ENCODE measurements at places on chromosomes 1 and 21.
A peak's percentile ranks its signal among the peaks of the same experiment; 100 is the strongest.

GRCh38 chr1:234047123-234047522 is 142.6 kb downstream of the SLC35F3 start:
- no peak for DNase-seq

GRCh38 chr1:147201276-147201675 is 23.9 kb downstream of the FMO5 start:
- no peak for DNase-seq

DNA sequence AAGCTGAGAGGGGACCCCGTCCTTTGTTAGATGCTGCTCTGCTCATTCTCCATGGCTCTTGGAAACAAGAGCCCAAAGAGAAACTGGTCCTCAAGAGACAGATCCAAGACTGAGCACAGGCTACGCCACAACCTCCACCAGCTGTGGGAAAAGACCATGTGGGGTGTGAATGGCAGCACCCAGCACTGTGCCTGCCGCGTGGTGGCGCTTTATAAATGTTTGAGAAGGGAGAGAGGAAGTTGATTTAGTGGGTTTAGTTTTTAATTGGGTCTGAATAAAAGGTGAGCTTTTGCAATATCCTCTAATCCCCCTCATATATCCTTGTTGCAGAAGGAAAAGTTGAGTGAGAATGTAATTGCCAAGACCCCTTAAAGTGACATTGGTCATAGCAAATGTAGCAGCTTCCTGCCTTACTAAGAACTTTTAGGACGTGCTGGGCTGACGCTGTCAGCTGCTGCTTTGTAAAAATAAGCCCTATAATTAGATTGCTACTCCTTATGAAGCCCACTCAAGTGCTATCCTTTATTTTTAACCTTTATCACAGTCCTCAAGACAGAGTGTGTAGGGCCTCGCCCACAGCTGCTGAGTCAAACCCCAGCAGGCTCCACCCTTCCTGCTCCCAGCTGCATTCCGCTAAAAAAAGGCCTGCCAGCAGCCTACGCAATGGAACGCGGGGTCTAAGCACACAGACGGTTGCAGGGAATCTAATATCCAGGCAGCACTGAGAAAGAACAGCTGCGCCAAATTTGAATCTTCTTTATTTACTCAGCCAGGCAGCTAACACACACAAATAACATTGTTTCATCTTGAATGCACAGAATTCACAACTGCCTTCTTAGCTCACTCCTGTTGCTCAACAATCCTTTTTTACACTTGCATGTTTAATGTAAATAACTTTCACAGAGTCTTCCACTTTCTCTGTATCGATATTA is 47.4 kb upstream of the PRDX6 start:
- DNase-seq = peak; percentile 66

- DNase-seq = no peak
Measured at GRCh38 chr1:19151537-19151936, 58.5 kb downstream of the UBR4 start.

DNA sequence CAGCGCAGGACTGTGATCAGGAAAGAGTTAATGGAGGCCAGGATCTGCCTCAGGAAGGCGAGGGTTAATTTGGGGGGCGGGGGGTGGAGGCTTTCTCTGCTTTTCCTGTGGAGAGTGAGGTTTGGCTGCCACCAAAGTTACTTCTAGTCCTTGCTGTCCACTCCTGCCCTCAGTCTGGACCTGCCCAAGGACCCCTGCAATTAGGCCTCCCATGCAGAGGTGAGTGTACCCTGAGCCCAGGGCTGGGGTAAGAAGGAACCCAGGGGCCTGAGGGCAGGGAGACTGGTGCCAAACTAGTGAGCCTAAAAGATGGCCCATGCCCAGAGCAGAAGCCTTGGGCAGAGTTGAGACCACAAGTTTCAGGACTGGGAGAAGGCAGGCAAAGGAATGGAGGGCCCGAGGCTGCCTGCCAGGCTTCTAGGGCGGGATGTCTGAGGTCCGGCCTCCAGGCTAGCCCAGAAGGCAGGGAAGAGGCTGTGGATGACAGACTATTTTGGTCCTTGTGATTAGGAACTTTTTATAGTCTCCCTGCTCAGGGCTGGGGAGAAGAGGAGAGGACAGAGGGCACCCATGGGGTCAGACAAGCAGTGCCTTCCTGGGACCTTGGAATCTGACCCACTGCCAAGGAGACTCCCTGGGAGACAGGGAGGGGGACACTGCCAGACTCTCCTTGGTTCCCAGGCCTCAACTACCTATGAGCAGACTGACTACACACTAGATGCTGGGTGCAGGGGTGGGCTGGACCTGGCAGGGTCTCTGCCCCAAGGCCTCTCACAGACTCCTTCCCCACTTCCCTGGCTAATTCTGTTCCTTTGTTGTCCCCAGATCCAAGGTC is at the start of gene FAM110D:
Gene FAM110D (plus strand): TSS at position 172 of the 835 bp plus-strand sequence. CDS start 2,213 bp downstream, outside the sequence.
- no peak for DNase-seq

DNA sequence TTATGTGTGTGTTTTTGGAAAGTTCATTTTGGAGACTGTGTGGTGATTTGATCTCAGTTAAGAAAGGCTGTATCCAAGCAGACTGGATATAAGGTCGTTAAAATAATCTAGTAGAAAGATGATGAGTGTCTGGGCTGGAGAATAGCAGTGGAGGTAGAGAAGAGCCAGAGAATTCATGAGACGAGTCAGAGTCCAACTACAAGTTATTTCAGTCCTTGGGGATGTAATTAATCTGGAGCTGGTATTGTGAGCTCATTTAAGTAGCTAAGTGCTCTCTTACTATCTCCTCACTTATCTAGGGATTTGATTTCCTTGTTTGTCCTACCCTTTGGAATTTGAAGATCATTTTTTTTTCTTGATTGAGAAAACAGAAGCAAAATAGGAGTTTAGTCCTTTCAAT is 1219.0 kb upstream of the ADGRL4 start:
- no peak for DNase-seq

GRCh38 chr1:39990428-39990827 is 35.5 kb downstream of the MFSD2A start:
- DNase-seq = no peak

DNA sequence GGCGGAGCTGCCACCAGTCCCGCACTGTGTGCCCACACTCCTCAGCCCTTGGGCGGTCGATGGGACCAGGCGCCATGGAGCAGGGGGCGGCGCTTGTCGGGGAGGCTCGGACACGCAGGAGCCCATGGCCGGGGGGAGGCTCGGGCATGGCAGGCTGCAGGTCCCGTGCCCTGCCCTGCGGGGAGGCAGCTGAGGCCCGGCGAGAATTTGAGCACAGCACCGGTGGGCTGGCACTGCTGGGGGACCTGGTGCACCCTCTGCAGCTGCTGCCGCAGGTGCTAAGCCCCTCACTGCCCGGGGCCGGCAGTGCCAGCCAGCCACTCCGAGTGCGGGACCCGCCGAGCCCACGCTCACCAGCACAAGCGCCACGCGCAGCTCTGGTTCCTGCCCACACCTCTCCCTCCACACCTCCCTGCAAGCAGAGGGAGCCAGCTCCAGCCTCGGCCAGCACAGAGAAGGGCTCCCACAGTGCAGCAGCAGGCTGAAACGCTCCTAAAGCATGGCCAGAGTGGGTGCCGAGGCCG is 267.7 kb downstream of the RYR2 start:
- DNase-seq = no peak

GRCh38 chr1:65850281-65850680 is 57.6 kb downstream of the PDE4B start:
- no peak for DNase-seq

- DNase-seq = no peak
Measured at GRCh38 chr1:221286399-221286798, 407.2 kb downstream of the HLX start.

DNA sequence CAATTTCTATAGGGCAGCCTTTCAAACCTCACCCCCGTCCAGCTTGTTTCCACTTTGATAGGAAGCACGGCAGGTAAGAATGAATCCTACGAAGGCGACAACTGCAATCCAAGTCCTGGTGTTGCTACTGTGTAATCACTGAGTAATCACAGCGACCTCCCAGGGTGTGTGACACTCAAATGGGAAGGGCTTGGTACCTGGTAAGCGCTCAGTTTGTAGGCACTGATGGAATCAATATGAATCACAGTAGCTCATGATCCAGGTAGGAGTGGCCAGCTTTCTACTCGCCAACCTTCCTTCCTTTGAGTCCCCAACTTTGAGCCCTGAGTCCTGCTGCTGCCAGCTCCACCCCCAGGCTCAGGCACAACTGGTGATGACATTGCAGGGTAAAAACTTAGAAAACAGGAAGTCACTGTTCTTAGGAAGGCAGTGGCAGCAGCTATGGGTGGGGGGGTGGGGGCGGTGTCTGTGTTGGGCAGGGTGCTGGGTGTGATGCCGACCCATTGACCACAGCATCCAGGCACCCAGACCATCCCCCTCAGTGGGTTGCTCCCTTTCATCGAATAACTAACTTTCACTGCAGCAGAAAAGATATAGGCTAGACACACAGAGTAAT is 70.7 kb downstream of the CD247 start:
- DNase-seq = no peak

- DNase-seq = no peak
Measured at GRCh38 chr1:91501523-91501851, 836 bp downstream of the CDC7 start.

DNA sequence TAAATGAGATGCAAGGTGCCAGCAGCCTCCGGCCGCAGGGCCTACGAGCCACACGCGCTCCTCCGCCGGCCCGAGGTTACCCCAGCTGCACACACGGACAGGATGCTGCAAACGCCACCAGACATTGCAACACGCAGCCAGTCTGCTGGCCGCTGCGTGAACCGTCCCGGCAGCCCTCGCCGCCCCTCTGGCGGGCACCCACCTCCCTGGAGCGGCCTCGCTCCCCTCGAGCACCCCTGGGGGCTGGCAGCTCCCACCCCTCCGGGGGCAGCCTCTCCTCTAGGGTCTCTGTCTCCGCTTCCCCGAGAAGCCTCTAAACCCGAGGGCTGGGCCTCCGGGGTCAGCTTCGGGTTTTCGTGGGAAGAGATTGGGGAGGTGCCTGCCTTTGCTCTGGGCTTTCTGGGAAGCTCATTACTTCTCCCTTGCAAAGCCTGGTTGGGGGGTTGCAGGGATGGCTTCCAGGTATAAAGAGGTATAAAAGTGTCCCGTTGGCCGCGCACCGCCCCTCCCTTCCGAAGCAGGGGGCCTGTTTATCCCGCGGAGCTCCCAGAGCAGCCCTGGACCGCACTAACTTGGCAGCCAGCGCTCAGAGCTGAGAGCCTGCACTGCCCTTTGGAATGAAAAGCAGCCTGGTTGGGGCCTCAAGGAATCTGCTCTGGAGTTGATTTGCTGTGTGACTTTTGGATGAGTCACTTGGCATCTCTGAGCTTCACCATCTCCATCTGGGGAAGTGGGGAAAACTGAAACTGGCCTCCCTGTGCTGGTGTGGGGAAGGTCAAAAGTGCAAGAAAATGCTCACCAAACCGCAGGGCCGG is 21.8 kb downstream of the DHRS3 start:
- no peak for DNase-seq

DNA sequence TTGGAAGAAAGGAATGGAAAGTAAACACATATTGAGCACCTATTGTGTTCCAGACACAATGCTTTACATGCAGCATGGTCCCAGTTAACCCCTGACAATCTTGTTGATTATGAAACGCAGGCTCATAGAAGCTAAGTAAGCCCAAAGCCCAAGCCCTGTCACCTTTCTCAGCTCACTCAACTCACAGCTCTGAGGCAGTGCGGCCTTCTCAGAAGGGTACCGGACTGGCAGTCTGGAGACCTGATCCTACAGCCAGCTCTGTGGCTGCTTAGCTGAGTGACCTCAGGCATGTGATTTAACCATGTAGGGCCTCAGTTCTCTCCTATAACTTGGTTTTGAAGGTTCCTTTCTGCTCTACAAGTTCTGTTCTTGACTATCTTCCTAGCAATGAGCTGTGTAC is 464 bp upstream of the RNASEL start:
- DNase-seq = no peak

DNA sequence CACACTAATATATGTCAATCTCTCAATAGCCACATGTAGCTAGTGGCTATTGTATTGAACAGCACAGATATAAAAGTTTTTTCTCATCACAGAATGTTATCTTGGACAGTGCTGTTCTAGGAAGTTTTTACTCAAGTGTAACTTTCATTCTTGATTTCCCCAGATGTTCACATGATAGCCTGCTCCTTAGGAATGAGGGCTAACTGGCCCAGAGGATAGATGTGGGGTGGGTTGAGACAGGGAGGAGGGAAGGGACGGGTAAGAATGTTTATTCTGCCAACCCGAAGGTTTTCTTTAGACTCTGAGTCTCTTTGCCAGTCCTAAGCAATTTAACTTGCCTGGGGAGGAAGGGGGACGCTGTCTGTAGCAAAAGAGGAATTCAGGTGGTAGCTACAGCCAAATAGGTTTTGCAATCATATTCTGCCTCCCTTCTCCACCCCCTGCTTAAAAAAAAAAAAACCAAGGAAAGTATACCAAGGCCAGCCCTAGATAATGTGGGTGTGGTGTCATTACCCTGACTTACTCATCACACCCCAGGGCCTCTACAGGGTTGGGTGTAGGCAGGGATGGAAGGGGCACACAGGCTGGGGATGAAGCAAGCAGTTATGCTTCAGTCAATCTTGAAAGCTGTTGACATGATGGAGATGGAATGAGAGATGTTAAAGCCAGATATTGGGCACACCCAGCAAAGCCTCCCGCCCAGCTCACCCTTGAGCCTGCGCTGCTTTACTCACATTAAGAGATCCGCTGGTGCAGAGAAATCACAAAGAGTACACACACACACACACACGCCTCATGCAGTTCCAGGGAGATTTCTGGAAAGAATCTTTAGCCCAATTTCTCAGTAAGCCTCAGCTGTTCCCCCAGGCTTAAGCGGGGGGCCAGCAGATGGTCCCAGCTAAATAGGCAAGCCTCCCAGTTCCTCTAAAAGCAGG is 59.9 kb downstream of the PLXNA2 start:
- DNase-seq = no peak

DNA sequence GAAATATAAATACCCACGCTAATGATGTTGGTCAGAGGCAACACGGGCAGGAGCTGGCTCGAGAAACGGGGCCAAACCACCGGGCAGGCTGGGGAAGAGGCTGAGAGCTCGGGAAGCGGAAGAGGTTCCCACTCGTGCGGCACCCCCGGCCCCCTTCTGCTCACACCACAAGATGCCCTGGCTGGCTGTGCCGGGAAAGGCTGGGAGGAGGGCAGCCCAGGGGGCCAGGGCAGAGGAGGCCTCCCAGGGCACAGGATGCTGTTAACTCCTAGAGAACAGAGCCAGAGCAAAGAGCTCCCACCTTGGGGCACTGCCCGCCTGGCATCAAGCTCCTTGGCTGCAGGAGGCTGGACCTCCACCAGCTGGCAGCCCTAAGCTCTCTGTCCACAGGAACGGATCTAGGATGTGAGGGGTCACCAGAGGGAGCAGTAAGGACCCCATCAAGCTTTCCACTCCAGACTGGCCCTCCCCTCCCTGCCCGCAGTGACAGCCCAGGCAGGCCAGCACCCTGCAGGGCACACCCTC is 44.8 kb downstream of the CASZ1 start:
- DNase-seq = no peak

- DNase-seq = no peak
Measured at GRCh38 chr1:66436378-66437135, 97.4 kb upstream of the SGIP1 start.

DNA sequence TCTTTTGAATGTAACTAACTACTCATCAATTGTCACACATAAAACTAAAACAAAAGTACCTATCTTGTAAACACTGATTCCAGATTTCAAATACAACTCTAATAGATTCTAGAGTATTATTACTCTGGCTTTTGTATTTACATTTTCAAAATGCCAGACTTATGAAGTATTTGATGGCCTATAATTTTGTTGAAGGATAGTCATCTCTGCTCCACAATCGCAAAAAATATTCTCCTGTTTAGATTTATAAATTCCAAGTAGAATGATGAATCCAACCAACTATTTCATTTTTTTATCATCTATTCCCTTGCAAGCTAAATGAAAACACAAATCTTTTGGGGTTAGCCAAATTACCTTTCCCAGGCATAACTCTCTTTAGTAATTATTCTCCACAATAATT is 75.0 kb upstream of the GUCA2A start:
- DNase-seq = no peak

Measured in neuronal stem cell (in vitro differentiated cells).